HFFc6 (cell line): ENCODE measurements at places on chromosomes 2 and 18. TPM values are rescaled to one million over a fixed set of nuclear protein-coding genes. Genes with fewer than 3 reads are reported as not detected.

DNA sequence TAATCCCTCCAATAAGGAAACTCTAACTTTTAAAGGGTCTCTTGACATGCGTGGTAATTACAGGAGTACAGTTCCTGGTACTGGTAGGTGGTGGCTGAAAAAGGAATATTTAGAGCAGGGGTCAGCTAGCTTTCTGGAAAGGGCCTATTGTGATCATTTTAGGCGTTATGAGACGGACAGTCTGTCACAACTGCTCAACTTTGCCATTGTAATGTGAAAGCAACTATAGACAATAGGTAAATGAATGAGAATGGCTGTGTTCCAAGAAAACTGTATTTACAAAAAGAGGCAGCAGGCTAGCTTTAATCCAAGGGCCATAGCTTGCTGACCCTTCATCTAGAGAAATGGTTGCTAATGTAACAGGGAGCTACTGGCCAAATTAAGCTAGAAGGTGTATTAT is 177.7 kb upstream of the LRRTM1 start:
- no peak for DNase-seq
- no peak overlapping the region for H3K4me3 ChIP-seq
- no peaks in the 10 kb centered on the region for H3K27me3 ChIP-seq
- no peak overlapping the region for H3K27ac ChIP-seq
- H3K36me3 ChIP-seq, result no peaks in the 10 kb centered on the region

The IL18R1 gene
- total RNA-seq, result not detected in 3 replicates

- H3K27me3 ChIP-seq, result peaks cover 4% of the 10 kb centered on the region
- no peak overlapping the region for H3K4me3 ChIP-seq
- H3K4me1 ChIP-seq, result no peaks in the 10 kb centered on the region; the same call in 1 of the 2 replicates
- no peak overlapping the region for H3K27ac ChIP-seq
- H3K36me3 ChIP-seq, result peaks cover 27% of the 10 kb centered on the region
Measured at GRCh38 chr2:241914542-241914941, 45.0 kb downstream of the RTP5 start.

GRCh38 chr18:3269241-3269913 is 7.4 kb downstream of the MYL12B start:
- DNase-seq, result peak; percentile 66
- H3K4me3 ChIP-seq, result peak overlapping the region; percentile 67
- H3K27me3 ChIP-seq, result no peaks in the 10 kb centered on the region

The SERPINB8 gene
- total RNA-seq, result 33.6 and 41.1 TPM in 2 replicates
